Upper lobe of left lung (tissue), 6 donors: ENCODE measurements at places on chromosomes 7 and 10. TPM values are rescaled to one million over a fixed set of nuclear protein-coding genes. Genes with fewer than 3 reads are reported as not detected.

Gene TUBB8
- not detected for total RNA-seq

DNA sequence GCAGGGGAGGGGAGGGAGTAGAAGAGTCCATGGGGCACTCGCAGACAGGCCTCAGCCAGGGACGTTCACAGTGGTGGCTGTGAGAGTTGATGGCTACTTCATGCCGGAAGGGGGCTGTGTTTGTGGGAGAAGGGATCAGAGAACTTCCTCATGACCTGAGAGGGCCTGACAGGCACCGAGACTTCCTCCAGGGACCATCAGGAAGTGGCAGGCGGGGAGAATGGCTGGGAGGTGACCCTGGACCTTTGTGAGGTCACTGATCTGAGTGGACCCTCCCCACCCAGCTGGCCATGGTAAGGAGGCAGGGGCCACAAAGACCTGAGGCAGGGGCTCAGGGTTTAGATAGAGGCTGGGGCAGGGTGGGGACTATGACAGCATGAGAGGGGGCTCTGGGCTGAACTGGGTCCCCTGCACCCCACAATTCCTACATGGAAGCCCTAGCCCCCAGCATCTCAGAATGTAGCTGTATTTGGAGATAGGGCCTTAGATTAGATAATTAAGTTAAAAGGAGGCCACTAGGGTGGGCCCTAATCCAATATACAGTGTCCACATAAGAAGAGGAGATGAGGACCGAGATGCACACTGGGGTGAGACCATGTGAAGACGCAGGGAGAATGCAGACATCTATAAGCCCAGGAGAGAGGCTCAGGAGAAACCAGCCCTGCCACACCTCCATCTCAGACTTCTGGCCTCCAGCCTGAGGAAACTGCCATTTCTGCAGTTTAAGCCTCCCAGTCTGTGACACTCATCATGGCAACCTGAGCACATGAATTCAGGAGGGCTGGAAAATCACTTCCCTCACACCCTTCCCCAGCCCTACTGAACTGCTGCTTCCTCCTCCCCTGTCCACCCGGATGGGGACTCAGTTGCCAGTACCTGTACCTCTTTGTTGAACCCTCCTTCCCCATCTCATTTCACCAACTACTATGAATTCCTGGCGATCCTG is 273.9 kb upstream of the ZNF32 start:
- H3K4me1 ChIP-seq: no peaks in the 10 kb centered on the region
- H3K27me3 ChIP-seq: no peaks in the 10 kb centered on the region
- no peaks in the 10 kb centered on the region for H3K36me3 ChIP-seq
- H3K27ac ChIP-seq: no peak overlapping the region

GRCh38 chr10:91311601-91312381 is 91.3 kb downstream of the PCGF5 start:
- no peaks in the 10 kb centered on the region for H3K4me1 ChIP-seq
- H3K27ac ChIP-seq: no peak overlapping the region
- no peak overlapping the region for H3K4me3 ChIP-seq
- no peaks in the 10 kb centered on the region for H3K27me3 ChIP-seq
- H3K36me3 ChIP-seq: no peaks in the 10 kb centered on the region

Gene SPDYE8
- not detected for total RNA-seq

DNA sequence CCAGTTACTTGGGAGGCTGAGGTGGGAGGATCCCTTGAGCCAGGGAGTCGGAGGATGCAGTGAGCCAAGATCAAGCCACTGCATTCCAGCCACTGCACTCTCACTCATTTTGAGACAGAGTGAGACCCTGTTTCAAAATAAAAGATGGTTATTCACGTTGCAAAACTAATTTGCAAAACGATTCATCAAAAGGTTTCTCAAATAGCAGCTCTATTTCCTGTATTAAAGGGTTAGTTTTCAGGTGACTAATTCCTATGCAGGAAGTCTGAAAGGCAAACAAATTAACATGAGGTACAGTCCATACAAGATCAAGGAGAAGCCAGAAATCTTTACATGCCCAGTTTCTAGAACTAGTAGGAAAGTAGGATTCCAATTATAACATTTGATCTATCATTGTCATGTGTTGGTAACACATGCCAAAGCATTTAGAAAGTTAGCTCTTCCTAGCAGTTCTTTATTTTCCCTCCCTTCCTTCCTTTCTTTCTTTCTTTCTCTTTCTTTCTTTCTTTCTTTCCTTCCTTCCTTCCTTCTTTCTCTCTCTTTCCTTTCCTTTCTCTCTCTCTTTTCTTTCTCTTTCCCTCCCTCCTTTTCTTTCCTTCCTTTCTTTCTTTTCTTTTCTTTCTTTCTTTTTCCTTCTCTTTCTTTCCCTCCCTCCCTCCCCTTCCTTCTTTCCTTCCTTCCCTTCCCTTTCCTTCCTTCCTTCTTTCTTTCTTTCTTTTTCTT is 49.3 kb downstream of the DENND2A start:
- no peak overlapping the region for H3K27ac ChIP-seq
- no peaks in the 10 kb centered on the region for H3K36me3 ChIP-seq
- H3K27me3 ChIP-seq: no peaks in the 10 kb centered on the region
- H3K4me3 ChIP-seq: no peak overlapping the region
- H3K4me1 ChIP-seq: no peaks in the 10 kb centered on the region
- no peak for DNase-seq

Gene ABCB4
- total RNA-seq: 0.06 TPM

GRCh38 chr7:80830584-80831285 is 88.1 kb downstream of the SEMA3C start:
- H3K4me1 ChIP-seq: peaks cover 15% of the 10 kb centered on the region

- no peak overlapping the region for H3K4me3 ChIP-seq
- no peaks in the 10 kb centered on the region for H3K4me1 ChIP-seq
- DNase-seq: no peak
- H3K36me3 ChIP-seq: peaks cover 71% of the 10 kb centered on the region
- H3K27me3 ChIP-seq: no peaks in the 10 kb centered on the region
- no peak overlapping the region for H3K27ac ChIP-seq
These were observed 289.3 kb downstream of the CELF2 start for GRCh38 chr10:11307004-11307403.

Gene DGKI
- total RNA-seq: 0.34 TPM
